ENCODE measurements at places on chromosomes 7 and 10.

- no peak for DNase-seq
Measured at GRCh38 chr10:71323407-71323806, 4.3 kb downstream of the SLC29A3 start.

DNA sequence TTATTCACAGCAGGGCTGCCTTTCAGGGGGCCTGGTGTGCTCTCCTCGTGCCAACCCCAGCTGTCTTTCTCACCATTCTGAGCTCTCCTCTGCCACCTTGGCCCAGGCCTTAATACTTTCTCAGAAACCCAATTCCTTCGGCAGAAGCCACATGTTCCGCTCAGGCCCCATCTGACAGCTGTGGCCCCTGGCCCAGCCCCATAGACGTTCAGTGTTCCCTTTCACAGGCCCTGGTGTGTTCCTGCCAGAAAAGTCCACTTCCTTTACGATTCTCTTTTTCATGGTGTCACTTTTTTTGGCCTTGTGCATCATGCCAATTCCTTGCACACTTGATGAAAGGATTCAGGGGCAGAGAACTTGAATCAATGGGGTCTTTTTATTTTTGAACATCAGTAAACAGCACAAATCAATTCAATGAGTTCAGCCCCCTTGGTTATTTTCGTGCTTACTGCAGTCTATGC, 15.9 kb upstream of the GPNMB start:
- DNase-seq: no peak

GRCh38 chr10:74766501-74766900, 59.9 kb upstream of the KAT6B start:
- no peak for DNase-seq

GRCh38 chr7:26348234-26348851, 56.7 kb downstream of the SNX10 start:
- DNase-seq: no peak

GRCh38 chr10:105387971-105388370, 746.9 kb downstream of the SORCS3 start:
- no peak for DNase-seq

DNA sequence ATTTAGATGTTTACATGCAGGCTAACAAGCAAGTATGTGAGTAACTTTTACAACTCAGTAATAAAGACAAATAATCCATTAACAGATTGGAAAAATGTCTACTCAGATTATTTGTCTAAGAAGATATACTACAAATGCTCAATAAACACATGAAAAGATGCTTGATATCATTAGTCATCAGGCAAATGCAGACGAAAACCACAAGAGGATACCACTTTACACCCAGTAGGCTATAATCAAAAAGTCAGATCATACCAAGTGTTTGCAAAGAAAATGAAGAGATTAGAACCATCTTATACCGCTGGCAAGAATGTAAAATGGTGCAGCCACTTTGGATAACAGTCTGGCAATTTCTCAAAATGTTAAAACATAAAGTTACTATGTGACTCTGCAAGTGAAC, 84.1 kb downstream of the MALSU1 start:
- DNase-seq: peak; percentile 49

GRCh38 chr7:106129291-106129690, 17.2 kb upstream of the SYPL1 start:
- DNase-seq: no peak

GRCh38 chr10:7872041-7872442, 53.7 kb downstream of the TAF3 start:
- peak; percentile 30 for DNase-seq

- DNase-seq: peak; percentile 14
Measured at GRCh38 chr10:51654918-51655317, 44.5 kb downstream of the CSTF2T start.

GRCh38 chr7:94154858-94155257, 150.7 kb upstream of the BET1 start:
- no peak for DNase-seq

GRCh38 chr7:129017933-129018538, 36.9 kb downstream of the TNPO3 start:
- no peak for DNase-seq

DNA sequence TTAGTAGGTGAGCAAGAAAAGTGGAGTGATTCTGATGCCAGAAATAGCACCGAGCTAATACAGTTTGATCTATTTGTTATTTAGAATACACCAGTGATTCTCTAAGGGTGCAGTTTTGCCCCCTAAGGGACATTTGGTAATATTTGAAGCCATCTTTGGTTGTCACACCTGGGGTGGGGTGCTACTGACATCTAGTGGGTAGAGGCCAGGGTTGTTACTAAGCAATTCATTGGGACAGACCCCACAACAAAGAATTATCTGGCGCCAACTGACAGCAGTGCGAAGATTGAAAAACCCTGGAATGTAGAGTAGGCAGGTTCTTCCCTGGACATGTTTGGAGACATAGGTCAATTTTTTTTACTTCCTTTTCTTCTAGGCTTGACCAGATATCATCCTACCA, 14.6 kb downstream of the PALS2 start:
- no peak for DNase-seq

- DNase-seq: peak; percentile 52
Measured at GRCh38 chr7:47143339-47143738, 438.6 kb downstream of the TNS3 start.

- no peak for DNase-seq
Measured at GRCh38 chr10:133258066-133258817, 18.4 kb downstream of the ADAM8 start.

DNA sequence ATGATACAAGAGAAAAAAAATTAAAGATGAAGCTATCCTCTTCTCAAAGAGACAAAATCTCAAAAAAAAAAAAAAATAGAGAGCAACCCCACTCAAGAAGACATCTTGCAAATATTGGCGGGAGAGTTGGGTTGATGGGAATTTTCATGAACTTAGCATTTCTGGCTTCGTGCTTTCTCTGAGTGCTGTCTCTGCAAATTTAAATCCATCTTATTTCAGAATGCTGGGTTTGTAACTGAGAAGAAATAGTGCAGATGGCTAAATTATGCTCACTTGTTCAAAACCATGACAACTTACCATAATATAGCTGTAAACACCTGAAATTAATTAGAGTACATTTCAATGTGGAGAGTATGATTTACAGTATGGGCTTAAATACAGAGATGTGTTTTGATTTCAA, 484.8 kb upstream of the CELF2 start:
- DNase-seq: no peak

GRCh38 chr7:88429382-88429781, 122.7 kb upstream of the STEAP4 start:
- DNase-seq: no peak

GRCh38 chr7:3193379-3194120, 107.5 kb upstream of the SDK1 start:
- peak; percentile 7 for DNase-seq

GRCh38 chr7:140084972-140085371, 22.2 kb upstream of the PARP12 start:
- DNase-seq: no peak

DNA sequence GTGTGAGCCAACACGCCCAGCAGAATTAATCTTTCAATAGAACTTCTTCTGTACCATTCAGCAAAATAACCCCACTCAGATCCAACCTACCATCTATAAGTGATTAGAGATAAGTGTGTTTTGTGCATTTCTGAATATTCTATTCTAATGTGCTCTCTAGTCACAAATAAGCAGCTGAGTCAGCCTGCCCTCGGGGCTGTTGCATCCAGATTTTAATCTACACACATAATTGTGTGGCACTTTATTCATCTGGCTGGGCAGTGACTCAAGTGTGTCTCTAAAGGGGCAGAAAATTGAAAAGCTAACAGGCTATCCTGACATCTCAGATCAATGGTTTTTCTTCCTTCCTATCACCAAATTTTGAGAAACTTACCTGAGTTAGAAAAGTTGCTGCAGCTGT, 60.3 kb downstream of the PRR15 start:
- no peak for DNase-seq

DNA sequence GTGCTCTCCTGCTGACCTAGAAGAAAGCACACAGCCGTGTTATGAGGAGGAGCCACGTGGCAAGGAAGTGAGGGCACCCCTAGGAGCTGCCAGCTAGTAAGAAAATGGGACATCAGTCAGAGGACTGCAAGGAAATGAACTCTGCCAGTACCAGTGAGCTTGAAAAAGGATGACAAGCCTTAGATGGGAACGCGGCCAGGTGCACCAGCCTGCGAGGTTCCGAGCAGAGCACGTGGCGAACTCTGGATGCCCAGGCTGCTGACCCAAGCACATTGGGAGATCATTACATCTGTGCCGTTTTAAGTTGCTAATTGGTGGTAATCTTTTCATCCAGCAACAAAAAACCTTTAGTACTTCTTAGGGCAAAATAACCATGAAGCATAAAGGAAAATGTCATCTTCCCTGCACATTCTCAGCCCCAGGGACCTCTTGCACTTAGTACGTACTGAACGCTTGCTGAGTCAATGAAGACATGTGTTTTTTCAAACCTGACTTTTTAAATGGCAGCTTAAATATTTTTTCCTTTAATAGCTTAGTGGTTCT, 69.4 kb downstream of the AMZ1 start:
- no peak for DNase-seq

GRCh38 chr10:17847585-17848296, 38.6 kb downstream of the MRC1 start:
- peak; percentile 41 for DNase-seq

- DNase-seq: no peak
Measured at GRCh38 chr7:148727501-148728278, 29.0 kb downstream of the CUL1 start.

DNA sequence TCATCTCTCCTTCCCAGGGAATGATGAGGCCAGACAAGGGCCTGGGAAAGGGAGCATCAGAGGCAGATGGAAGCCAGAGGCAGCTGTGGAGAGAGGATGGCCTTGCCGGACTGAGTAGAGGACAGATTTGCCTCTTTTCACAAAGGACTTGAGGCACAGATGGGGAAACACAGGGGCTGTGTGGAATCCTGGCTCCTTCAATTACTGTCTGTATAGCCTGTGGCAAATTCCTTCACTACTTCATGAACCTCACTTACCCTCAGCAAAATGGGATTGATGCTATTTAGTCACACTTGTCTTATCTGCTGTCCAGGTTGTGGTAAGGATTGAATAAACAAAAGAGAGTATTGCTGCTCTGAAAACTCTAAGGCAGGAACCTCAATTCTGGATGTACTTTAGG, 40.3 kb downstream of the SLC25A28 start:
- DNase-seq: no peak

- DNase-seq: no peak
Measured at GRCh38 chr10:20897146-20897825, at the start of gene NEBL. TSS of gene NEBL (minus strand) at chr10:20897311. CDS start at chr10:20897205, 106 bp downstream.

GRCh38 chr10:102859911-102860310, 5.9 kb downstream of the BORCS7 start:
- DNase-seq: no peak

DNA sequence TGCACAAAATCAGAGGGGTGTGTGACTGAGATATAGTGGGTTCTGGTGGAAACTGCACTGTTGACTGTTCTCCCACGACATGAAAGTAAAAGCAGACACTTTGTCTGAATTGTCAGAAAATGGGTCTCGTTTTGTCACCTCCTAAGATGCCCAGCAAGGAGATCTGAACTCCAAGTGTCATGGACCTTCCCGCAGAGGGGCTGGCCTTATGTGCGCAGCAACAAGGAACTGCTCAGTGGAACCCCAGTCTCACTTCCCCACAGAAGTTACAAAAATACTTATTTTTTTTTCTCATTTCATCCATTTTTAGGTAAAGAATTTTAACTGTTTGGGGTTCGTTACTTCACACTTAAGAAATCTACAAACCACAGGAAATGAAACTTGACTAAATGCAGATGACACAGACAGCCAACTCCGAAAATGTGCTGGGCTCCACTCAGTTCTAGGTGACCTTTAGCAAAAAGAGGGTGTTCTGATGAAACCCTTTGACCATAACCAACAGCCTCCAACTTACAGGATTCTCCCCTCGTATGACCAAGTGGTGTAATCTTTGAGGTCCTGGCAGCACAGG, 115.0 kb downstream of the FAM107B start:
- no peak for DNase-seq

GRCh38 chr7:53002389-53002788, 33.0 kb upstream of the POM121L12 start:
- no peak for DNase-seq

DNA sequence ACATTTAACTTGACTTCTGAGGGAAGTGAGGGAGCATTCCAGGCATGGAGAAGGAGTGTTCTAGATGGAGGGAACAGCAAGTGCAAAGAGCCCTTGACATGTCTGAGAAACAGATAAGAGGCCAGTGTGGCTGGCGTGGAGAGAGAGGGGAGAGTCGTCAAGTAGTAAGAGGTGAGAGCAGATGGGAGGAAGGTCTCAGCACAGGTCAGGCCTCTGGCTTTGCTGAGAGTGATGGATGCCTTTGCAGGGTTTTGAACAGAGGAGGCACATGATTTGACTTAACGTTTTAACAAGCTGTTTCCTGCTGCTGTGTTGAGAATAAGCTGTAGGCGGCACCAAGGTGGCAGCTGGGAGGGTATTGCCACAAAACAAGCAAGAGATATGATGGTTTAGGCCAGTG, 97.2 kb downstream of the KAT6B start:
- no peak for DNase-seq

DNA sequence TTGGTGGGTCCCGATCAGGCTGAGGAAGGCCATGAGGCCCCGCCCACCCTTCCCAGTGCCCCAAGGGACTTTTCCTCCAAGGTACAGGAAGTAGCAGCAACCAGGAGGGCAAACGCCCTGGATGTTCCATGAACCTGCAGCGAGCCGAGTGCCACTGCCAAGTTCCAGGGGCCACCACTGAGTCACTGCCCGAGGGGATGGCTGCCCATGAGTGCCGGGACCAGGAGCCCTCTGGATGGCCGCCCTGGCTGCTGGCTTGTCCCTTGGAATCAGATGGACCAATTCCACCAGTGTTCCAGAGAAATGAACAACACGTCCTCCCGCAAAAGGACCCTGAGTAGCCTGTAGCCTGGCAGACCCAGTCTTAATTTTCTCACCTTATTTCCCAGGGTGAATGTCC, 74.2 kb downstream of the ZRANB1 start:
- no peak for DNase-seq

- DNase-seq: peak; percentile 95
Measured at GRCh38 chr10:30812018-30812851, 182.7 kb upstream of the LYZL2 start.

GRCh38 chr10:50260791-50261281, 9.5 kb upstream of the ASAH2 start:
- no peak for DNase-seq

- no peak for DNase-seq
Measured at GRCh38 chr7:55190511-55191160, 171.8 kb downstream of the EGFR start.

DNA sequence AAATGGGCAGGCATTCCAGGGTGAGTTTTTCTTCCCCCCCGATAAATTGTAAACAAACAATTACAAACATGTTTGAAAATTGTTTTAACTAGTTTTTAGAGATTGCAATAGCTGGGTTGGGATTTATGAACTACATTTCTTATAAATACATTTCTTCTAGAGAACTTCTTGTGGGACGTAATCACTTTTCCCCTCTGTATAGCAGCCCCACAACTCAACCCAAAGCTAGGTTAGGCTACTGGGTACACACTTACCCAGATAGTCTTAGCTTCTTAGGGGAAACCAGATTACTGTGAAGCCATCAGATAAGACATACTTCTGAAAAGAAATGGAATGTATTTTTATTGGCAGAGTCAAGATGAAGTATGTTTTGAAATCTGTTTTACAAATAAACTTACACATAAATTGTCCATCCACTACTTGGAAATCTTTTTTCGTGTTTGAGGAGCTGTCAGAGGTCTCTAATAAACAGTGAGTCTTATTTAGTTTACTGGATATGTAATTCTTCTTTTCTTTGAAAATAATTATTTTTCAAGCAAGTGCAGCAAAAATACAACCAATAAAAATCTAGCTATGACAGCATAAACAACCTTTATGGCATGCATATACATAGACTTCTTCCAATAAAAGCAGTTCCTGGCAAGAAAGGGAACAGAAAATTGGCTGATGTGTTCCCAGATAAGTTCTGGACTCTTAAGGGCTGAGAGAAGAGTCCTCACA, 8.0 kb upstream of the GLRX3 start:
- DNase-seq: no peak
